ENCODE measurements at places on chromosomes 4 and X. TPM values are rescaled to one million over a fixed set of nuclear protein-coding genes. Genes with fewer than 3 reads are reported as not detected.

The INTU gene
- 5.1 TPM for total RNA-seq

The MBNL3 gene
- 23.3 TPM for total RNA-seq

DNA sequence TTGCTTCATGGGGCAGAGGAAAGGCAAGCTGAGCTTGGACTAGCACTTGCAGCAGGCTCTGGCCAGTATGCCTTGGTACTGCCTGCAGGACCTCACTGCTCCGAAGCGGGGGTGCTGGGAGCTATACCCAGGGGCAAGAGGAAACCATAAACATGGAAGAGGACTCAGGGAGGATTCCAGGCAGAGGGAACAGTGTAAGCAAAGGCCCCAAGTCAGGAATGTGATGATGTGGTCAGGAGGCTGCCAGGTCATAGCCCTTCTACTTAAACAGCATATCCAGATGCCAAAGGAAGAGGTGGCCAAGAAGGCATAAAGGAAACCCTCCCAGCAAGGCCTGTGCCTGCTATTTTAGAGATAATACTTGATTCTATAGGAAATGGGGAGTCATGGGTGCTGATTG lies 31.1 kb downstream of the RAB40AL start:
- DNase-seq = no peak

DNA sequence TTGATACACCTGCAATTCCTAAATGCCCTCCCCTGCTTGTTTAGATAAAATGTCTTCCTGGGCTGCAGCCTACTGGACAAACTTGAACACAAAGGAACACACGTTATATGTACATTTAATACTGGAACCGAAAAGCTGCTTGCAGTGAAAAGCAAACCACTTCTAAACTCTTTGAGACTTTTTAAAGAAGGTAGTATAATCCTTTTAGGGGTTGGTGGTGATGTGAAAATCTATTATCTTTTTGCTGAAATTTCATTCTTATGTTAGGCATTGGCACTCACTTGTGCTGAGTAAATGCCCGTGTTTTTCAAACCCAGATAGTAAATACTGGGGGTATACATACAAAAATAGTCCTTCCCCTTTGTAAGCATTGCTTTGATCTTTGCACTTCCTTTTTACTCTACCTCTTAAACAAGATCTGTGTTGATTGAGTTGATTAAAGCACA lies 2.2 kb downstream of the NFKB1 start:
- no peak for DNase-seq

GRCh38 chr4:115841871-115842270 lies 728.5 kb upstream of the NDST4 start:
- DNase-seq = no peak

The ATP1B4 gene
- total RNA-seq = not detected

The HHIP gene
- 37.7 TPM for total RNA-seq

GRCh38 chr4:108264693-108265092 lies 96.0 kb upstream of the LEF1 start:
- no peak for DNase-seq

All from upper lobe of left lung (tissue), 6 donors.